NCI-H748 treated with DMSO at 0.1 percent for 48 hours (cell line): ENCODE measurements at places on chromosomes 12 and 14.

- no peak for DNase-seq
Observed at GRCh38 chr12:131088701-131089530, 135.2 kb downstream of the ADGRD1 start.

- no peak for DNase-seq
Observed at GRCh38 chr12:66500091-66500490, 178.8 kb downstream of the GRIP1 start.

- no peak for DNase-seq
Observed at GRCh38 chr12:117395766-117396165, 34.3 kb upstream of the NOS1 start.

GRCh38 chr14:98456231-98456630 is 815.8 kb downstream of the BCL11B start:
- DNase-seq: no peak

DNA sequence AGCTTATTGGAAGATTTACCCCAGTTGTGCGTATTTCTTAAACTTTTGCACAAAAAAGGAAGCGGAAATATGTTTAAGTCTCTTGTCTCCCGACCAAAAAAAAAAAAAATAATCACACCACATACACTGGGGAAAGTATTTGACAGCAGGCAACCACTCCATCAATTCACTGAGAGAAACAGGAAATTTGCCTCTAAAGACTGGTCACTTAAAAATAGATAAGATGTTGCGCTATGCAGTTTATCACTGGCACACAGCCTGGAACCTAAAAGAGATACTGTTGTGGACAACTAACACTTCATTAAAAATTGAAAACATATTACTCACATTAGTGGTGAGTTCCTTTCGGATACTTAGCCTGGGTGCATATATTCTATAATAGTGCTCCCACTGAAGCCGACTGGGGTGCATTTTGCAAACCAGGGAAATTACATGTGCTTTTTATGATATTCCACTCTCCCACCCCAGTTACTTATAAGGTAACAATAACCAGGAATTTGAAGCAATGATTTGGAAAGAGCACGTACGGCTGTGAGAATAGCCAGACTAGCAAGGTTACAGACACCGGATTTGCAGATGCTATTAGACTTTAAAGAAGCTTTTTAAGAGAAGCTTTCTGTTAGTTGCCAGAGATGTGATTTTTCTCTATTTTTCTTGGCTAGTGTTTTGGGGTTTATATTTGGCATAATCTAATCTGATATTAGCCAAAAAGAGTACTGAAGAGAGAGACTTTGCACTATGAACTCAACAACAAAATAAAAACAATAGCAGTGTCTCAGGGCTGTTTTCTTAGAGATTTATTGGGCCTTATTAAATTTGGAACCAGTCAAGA is 311.5 kb downstream of the NOVA1 start:
- peak; percentile 59 for DNase-seq

DNA sequence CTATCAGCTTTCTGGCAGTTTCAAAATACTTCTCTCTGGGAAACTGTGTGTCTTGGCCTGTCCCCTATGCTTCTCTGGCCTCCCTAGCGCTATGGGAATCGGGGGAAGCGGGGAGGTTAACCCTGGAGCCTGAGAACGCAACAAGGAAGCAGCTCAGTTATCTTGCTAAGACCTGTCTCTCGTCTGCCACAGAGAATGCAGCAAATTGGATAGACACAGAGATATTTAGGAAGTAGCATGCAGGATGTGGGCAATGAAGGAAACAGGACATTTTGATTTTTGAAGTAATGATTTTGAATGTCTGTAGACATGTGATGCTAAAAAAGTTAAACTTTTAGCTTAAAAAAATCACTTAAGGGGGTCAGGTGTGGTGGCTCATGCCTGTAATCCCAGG is 6.6 kb upstream of the CALCOCO1 start:
- no peak for DNase-seq

GRCh38 chr12:51625370-51625769 is 34.3 kb downstream of the SCN8A start:
- DNase-seq: no peak

DNA sequence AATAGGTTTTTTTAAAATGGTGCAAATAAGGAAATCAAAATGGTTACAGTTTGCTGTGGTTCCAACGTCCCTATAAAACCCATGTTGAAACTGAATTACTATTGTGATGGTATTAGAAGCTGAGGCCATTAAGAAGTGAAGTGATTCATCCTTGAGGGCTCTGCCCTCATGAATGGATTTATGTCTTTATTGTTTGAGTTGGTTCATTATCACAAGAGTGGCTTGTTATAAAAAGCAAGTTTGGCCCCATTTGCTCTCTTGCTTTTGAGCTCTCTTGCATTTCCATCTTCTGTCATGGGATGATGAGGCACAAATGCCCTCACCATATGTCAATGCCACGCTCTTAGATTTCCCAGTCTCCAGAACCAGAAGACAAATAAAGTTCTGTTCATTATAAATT is 62.3 kb downstream of the PRKD1 start:
- DNase-seq: no peak

DNA sequence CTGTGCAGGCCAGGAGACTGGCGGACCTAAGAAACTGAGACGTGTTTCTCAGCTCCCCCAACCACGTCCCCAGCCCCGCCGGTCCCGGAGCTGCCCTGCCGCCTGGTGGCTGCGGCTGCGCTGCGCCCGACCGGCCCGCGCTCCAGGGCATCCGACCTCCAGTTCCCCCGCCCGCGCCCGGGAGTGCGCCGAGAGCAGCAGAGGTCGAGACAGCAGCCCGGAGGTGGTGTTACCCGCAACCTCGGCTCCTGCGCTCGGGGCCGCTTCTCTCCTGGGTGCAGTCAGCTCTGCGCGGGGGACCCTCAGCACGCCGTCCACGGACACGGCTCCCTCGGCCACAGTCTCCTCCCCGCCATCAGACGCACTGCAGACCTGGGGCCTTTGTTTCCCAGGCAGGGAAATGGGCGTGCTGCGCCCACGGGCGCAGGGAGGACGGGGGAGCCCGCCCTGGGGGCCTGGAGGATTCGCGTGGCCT is 21.6 kb upstream of the GPR132 start:
- DNase-seq: peak; percentile 36

DNA sequence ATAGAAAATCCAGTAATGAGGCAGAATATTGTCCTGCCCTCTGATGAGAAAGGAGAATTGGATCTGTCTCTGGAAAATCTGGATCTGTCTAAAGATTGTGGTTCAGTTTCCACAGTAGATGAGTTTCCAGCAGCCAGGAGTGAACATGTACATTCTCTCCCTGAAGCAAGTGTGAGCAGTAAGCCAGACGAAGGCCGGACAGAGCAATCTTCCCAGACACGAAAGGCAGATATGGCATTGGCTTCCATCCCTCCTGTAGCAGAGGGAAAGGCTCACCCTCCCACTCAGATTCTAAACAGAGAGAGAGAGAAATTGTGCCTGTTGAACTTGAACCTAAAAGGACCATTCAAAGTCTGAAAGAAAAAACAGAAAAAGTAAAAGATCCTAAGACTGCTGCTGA is 31.4 kb downstream of the PARP11 start:
- DNase-seq: no peak

DNA sequence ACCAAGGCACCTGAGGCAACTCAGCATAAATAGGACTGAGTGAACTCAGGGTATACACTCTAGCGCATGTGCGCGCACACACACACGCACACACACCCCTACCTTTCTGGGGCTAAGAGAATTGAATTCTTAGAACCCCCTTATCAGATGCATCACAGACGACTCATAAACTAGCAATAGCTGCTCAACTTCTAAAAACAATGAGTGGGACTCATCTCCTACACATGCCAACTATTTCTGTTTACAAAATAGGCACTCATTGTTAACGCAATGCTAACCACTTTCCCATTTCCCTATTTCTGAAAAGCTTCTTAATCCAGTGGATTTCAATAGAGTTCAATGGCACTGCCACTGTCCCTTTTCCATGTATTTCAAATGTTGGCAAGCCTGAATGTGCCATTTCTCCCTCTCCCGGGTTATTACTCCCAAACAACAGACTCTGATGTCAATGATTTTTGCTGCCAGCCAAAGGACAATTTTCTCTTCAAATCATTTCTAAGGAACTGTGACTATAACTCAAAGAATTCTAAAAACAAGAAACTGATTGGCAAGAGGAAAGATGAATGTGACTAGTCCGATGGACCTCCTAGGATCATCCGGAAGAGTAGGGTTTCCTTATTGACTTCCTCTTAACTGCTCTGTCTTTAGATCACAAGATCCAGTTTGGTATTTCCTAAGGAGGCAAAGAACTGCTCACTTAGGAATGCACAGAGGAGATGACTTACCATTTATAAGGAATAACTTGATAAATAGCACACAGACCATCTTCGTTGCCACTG is 48.8 kb downstream of the SLC38A1 start:
- no peak for DNase-seq

- no peak for DNase-seq
Observed at GRCh38 chr12:63990828-63991547, 146.5 kb downstream of the SRGAP1 start.

GRCh38 chr14:73903028-73903427 is 16.4 kb downstream of the ZNF410 start:
- DNase-seq: no peak

DNA sequence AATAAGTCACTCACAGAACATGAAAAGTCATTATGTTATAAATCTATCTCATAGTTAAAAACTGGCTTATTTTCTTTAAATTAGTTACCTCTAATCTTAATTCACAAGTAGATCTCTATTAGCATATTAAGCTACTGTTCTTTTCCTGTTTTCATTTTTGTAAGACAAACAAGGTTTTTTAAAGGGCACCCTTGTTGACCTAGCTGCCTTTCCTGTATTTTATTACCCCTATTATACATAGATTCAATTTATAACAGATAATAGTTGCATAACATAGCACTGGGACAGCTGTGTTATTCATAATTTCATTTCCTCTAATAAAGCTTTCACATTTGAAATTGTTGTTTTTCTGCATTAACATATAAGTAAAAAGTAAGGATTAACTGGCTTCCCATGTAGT is 1500.7 kb upstream of the FLRT2 start:
- DNase-seq: no peak

DNA sequence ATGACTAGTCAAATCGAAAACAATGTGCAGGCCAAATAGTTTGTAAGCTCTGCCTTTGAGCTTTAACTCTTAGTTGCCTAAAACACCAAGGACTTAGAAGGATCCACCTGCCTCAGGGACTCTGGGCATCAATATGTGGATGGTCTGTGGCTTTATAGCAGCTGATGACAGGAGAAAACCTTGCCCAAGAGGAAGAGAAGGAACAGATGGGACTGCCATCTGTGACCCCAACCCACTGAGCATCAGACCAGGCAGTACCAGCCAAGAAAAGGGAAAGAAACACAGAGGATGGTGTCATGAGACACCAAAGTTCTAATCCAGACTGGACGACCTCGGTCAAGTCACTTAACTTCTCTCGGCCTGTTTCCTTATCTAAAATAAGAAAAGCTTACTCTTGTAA is 12.7 kb downstream of the TGFB3 start:
- no peak for DNase-seq

- no peak for DNase-seq
Observed at GRCh38 chr14:98951031-98951430, 321.0 kb downstream of the BCL11B start.

- peak; percentile 85 for DNase-seq
Observed at GRCh38 chr14:28754209-28754985, 12.2 kb upstream of the FOXG1 start.

DNA sequence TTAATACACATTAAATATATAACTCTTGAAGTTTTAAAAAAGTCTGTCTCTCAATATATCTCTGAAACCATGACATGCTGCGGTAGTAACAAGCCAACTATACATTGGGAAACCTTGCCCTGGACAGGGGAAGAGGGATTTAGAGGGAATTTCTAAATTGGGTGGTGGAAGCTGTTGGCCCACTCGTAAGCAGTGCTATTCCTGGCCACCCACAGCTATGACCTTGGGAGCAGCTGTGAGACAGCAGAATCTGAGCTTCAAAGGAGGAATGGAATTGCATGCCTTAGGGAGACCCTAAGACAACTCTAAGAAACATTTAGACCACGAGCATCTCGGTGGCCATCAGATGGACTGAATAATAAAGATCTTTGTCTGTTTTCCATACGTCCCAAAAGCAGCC is 15.8 kb upstream of the GCH1 start:
- no peak for DNase-seq

DNA sequence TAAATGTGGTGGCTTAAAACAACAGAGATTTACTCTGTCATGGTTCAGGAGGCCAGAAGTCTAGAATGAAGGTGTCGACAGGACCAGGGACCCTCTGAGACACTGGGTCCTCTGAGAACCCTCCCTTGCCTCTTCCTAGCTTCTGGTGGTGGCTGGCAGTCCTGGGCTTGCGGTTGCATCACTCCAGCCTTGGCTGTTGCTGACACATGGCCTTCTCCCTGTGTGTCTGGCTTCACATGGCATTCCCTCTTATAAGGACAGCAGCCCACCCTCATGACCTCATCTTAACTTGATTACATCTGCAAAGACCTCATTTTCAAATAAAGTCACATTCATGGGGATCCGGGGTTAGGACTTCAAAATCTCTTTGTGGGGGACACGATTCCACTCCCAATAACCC is 36.9 kb downstream of the MVK start:
- no peak for DNase-seq

DNA sequence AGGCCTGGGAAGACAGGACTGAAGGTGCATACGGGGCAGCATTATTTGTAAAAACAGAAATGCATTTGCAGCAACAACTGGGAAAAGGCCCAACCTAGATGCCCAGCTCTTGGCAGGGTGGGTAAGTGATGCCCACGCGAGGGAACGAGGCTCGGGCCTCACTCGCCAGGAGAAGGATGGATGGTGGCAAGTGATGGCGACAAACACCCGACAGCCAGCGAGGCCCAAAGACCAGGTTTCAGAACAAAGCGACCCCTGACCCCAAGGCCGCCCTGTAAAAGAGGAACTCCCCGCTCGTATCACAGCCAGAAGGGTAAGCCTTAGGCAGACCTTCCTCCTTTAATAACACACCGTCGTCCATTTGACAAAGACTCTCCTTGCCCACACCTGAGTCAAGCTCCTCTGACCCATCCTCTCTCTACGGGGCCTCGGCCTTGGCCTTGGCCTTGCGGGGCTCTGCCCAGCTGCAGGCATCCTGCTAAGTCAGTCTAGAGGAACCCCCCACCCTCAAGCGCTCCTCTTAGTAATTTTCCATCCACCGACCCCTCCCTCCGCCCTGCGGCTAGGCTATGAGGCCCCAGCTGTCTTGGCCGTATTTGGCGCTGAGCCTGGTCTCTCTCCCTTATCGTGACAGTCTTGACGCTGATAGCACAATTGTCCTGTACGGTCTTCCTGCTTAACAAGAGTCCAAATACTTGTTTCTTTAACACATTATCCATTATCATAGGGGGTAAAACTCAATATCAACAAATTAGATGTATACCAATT is 80.2 kb downstream of the NCOR2 start:
- DNase-seq: no peak

DNA sequence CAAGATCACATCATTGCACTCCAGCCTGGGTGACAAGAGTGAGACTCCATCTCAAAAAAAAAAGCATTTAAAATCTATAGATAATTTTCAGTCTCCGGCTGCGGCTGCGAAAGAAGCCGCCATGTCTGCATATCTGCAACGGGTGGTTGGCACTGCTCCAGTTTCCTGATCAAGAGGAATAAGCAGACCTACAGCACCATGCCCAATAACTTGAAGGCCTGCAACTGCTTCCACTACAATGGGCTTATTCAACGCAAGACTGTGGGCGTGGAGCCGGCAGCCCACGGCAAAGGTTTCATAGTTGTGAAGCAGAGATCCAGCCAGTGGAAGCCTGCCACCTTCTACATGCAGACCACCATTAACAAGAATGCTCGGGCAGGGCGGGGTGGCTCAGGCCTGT is 30.6 kb upstream of the EID3 start:
- DNase-seq: no peak
